Right forelimb (tissue), 1 donor: ENCODE measurements at places on chromosomes 4 and X.
A peak's percentile ranks its signal among the peaks of the same experiment; 100 is the strongest.

DNA sequence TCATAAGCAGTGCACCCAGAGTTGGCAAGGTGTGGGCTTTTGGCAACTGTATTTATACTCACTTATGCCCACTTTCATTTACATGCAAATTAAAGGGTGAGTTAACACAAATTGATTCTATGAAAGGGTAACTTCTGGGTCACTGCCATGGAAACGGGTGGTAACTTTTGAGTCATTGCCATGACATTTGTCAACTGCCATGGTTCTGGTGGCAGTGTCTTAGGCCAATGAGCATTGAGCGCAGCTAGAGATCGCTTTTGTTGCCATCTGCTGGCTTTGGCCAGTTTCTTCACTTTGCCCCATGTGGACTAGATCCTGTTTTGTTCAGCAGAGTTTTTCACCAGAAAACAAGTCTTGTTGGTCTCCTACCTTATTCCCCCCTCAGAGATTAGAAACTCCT is 170.8 kb upstream of the NUDT6 start:
- no peak for DNase-seq

- DNase-seq: no peak
Measured at GRCh38 chr4:96599752-96600151, 759.9 kb downstream of the PDHA2 start.

DNA sequence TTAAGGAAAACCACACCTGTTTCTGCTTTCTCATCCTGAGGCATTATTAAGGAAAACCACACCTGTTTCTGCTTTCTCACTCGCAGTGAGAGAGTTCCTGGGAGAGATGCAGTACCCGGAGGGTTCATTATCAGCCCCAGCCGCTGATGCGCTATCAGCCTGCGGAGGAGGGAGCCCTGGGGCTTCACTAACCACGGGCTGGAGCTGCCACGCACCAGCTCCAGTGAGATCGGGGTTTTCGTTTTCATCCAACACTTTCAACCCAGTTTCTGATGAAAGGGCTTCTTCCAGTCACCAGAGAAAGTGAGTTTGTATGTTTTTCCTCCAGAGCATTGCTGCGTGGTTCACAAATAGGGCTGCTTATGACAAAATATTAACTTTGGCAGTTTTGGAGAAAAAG is 93.2 kb upstream of the PRKX start:
- no peak for DNase-seq

GRCh38 chr4:41362621-41363383 is 106.1 kb downstream of the UCHL1 start:
- DNase-seq: peak; percentile 56

DNA sequence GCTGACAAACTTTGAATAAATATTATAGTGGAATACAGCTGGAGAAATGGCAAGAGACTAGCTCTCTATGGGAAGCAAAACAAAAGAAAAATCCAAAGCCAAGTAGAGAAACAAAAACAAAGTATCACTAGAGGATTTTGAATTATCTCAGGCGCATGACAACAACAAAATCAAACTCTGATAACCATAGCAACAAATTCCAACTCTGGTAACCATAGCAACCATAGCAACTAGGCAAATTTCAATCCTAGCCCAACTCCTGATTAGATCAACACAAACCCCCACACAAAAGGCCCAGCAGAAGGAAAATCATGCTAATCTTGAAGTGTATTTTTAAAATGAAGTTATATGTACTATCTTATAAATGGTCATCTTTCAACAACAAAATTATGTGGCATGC is 98.4 kb upstream of the MAGEE2 start:
- DNase-seq: no peak

DNA sequence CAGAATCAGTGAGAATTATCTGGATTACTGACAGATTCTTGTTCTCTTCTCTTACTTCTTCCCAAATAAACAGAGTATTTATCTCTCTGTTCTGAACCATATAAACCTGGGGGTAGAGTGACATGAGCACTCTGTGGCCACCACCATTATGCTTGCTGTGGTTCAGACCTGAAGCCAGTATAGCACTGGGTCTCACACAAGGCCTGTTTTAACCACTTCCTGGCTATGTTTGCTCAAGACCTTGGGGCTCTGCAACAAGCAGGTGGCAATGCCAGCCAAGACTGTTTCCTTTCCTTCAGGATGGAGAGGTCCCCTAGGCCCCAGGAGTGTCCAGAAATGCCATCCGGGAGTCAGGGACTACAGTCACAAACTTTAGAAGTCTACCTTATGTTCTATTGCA is 21.7 kb upstream of the HEPH start:
- DNase-seq: no peak

DNA sequence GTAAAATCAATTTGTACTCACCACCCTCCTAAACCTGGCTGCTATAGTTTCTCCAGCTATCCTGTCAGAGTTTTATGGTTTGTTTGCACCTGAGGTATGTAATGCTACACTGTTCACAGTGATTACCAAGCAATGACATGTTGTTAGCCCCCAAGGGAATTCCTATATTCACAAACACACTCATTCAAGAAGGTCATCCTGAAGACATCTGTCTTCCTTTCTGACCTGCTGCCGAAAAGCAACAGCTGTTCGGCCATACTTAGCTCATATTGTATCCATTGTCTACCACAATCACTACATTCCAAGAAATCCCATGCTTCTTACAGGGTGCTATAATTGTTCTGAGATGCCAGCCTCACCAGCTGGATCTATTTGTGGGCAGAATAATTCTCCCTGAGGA is 160.1 kb upstream of the GYPA start:
- no peak for DNase-seq
